Activated CD4-positive, CD25-positive, alpha-beta regulatory T cell (primary cell): ENCODE measurements at places on chromosomes 4 and X.

DNA sequence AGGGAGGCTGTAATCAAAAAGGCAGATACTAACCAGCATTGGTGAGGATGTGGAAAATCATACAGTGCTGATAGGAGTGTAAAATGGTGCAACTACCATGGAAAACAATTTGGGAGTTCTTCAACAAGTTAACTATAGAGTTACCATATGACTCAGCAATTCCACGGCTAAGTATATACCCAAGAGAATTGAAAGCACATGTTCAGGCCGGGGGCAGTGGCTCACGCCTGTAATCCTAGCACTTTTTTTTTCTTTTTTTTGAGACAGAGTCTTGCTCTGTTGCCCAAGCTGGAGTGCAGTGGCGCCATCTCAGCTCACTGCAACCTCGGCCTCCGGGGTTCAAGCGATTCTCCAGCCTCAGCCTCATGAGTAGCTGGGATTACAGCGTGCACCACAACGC is 15.0 kb upstream of the CD99L2 start:
- no peak for DNase-seq

GRCh38 chrX:118396113-118396512 is 50.2 kb downstream of the WDR44 start:
- no peak for DNase-seq

GRCh38 chr4:37754410-37755185 is 68.4 kb upstream of the RELL1 start:
- no peak for DNase-seq

GRCh38 chr4:153852501-153852900 is 63.6 kb upstream of the SFRP2 start:
- no peak for DNase-seq

DNA sequence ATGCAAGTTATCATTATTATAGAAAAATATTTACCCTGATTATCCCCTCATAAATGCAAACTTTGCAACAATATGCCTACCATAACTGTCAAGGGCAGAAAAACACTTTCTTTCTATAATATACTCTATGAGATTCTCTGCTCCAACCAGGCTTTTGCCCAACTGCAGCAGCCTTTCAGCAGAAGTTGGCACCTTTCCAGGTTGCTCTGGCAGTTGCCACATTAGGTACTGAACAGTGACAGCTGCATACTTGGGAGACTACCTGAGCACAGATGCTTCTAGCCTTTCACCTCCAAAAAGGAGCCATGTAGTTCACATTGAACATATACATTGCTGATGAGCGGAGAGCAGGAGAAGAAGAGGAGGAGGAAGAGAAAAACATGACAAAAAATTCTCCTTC is 69.5 kb upstream of the BRWD3 start:
- no peak for DNase-seq

DNA sequence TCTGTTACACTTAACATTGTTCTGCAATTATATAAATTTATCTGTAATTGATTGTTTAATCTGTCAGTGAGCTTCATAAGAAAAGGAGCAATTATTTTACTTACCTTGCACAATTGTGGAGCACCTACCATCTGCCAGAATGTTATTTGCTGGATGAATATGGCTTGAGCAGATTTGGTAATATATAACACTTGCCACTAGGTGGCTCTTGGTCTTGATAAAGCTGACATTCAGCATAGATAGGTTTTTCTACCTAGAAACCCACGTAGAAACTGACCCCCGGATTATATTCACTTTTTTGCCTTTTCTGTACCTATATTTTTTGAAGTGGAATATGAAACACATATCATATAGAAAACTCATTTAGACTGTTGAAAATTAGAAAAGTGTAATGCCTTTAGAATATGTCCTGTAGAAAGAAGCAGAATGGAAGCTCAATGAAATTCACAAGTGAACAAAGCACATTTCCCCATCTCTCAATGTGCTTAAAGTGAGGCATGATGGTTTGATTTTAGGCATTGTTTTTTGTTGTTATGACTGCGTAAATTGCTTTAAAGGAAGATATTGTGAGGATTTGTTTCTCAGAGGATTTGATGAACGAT is 9.5 kb downstream of the RBPJ start:
- no peak for DNase-seq

DNA sequence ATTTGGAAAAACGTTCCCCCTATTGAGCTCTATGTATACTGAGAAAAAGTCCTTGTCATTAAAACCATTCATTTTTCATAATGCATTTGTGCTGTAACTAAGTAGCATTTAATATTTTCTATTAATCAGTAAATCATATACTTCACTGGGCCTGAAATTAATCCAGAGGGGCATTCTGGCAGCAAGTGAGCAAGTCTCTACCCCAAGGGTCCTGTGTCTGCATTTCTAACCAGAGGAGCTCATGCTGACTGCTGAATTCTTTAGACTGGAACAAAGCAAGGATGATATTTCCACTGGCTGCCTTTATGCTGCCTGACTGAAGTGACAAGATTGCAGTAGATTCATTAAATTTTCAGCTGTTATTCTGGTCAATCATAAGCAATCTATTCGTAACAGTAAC is 246.5 kb downstream of the SLITRK2 start:
- no peak for DNase-seq

- no peak for DNase-seq
Observed at GRCh38 chr4:115711575-115711974, 598.2 kb upstream of the NDST4 start.
